NCI-H345 (cell line): ENCODE measurements at places on chromosomes 6 and 20.

GRCh38 chr6:159168536-159169192 lies 536 bp upstream of the FNDC1 start:
- DNase-seq: no peak

- DNase-seq: no peak
Measured at GRCh38 chr6:139580592-139581484, 206.4 kb upstream of the CITED2 start.

- no peak for DNase-seq
Measured at GRCh38 chr6:147548921-147549475, 40.5 kb downstream of the SAMD5 start.

DNA sequence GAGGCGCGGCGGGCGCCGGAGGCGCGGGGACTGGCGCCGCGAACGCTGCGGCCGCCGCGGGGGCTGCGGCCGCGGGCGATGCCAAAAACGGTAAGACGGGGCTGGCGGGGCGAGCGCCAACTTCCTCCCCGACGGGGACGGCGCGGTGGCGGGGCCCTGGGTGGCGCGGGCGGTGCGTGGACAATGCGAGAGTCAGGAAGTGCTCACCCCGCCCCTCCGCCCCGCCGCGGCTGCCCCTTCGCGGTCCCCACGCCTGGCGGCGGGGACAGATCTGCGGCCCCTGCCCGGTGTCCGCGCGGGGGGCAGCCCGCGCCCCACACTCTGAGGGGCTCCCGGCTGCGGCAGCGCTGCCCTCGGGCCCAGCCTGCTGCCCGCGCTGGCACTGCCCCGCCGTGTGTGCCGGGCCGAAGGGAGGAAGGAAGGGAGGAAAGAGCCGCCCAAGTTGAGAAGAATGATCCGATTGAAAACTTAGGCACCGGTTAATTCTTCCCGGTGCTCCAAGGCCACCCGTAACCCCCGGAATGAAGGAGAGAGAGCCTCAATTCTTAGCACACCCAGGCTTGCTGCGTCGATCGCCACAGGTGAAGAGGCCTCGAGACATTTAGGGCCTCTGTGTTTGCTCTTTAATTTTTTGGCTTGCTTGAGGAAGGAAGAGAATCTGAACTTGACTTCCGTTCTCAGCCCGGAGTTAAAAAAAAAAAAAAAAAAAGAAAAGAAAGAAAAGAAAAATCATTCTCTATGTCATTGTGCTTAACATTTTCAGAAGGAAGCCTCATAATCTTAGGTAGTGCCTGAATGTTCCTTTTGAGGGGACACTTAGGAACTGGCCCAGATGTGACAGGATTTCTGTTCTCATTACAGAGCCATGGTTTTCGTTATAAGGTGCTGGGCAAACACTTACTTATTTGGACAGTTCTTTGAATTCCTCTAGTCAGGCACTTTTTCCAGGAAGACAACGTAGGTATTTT lies 982 bp downstream of the HECA start:
- peak; percentile 25 for DNase-seq

DNA sequence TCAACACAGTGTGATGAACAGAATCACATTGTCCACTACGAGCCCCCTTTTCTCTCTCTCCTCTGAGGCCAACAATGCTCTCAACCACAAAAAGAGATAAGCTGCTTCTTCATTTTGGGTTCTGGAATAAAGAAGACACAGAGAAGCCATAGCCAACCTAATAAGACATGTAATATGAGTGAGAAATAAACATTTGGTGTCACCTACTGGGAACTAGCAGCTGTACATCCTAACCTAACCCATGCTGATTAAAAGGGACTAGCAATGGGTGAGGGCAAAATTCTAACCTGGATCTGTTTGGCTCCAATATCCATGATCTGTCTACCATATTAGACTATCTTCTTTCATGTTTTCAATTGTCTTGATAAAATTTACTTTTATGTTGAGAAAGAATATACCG lies 369.1 kb upstream of the MARCKS start:
- no peak for DNase-seq

GRCh38 chr20:12072221-12072953 lies 154.7 kb downstream of the BTBD3 start:
- no peak for DNase-seq
